ENCODE measurements at places on chromosomes 11 and 22. TPM values are rescaled to one million over a fixed set of nuclear protein-coding genes. Genes with fewer than 3 reads are reported as not detected.

SLC22A12 gene
- total RNA-seq: not detected

RELA gene
- 28.4 TPM for total RNA-seq

LAMTOR1 gene
- 157 TPM for total RNA-seq

FDX1 gene
- 15.7 TPM for total RNA-seq

OR8J3 gene
- total RNA-seq: not detected

SLC22A6 gene
- total RNA-seq: not detected

KBTBD4 gene
- 19.3 TPM for total RNA-seq
